ENCODE measurements at places on chromosomes 13 and 19.

- DNase-seq, result no peak
Measured at GRCh38 chr13:110244071-110244830, 62.7 kb downstream of the COL4A1 start.

DNA sequence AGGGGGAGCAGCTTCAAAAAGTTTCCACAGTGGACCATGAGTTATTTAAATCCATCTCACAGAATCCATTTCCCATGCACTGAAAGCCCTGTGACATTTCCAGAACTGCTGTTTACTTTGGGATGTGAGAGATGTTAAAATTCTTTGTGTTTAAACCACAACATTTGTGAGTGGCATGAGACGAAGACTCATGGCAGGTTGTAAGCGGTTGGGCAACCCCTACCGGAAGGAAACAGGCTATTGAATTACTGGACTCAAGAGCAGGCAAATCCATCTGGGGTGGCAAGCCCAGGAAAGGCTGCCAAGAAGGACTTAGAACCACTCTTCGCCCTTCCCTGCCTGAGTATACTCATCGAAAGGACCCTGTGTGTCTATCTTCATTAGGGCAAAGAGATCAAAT lies 22.3 kb upstream of the CLDN10 start:
- no peak for DNase-seq

DNA sequence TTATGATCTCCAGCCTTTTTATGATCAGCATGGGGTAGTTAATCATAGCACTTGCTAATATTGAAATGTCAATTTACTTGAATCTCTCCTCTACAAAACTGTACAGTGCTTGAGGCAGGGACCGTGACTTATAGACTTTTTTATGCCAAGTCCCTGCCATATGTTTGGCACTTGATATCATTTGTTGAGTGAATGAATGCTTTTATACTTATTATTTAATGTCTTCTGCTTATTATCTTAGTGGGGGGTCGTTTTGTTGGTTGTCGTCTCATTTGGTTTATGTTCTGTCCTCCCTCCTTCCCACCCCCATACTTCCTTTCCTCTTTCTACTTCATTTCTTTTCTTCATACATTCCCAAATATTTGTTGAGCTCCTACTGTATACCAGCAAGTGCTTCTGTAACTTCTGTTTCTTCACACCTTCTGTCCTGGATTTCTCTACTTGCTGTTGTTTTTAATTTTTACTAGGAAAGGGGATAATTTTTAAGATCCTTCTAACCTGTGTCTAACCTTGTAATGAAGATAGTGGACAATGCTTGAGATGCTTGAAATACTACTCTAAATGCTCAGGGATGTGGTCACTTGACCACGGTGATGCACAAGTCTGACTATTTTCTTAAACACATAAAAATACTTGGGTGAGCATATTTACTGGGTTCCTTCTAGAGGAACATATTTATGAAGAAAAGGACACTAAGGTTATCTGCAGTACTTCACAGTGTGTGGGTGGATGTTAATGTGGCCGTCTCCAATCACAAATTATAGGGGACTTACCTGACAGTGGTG lies 223.8 kb downstream of the TDRD3 start:
- no peak for DNase-seq

DNA sequence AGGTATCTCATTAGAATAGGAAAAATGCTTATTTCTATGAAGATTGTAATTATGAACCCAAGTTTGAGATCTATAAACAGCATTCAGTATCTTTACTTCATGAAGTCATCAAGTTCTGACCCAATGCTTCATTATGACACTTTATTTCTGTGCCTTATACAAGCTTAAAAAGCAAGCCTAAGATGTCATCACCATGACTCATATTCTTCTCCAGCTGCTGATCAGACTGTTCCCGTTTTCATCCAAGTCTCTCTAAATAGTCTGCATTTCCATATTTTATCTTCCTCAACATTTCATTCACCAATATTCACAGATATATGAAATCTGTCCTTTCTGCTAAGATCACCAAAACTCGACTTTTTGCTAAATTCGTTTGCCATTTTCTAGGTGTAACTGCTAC lies 1247.2 kb upstream of the PRR20A start:
- DNase-seq, result no peak

DNA sequence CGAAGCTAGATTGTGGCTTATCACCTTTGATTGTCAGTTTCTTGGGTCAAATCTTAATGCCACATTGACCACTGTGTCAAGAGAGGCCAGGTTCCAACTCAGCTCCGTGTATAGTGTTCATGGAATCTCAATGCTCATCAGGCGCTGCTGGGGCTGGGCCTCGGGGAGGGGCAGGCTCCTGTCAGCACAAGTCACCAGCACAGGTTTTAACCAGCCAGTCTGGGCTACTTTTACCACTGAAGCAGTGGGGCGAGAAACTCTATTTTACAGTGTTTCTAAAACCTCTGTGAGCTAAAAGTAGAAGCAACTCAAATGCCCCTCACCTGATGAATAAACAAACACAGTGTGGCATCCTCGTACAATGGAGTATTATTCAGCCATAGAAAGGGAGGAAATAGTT lies 118.7 kb upstream of the GJB6 start:
- no peak for DNase-seq

DNA sequence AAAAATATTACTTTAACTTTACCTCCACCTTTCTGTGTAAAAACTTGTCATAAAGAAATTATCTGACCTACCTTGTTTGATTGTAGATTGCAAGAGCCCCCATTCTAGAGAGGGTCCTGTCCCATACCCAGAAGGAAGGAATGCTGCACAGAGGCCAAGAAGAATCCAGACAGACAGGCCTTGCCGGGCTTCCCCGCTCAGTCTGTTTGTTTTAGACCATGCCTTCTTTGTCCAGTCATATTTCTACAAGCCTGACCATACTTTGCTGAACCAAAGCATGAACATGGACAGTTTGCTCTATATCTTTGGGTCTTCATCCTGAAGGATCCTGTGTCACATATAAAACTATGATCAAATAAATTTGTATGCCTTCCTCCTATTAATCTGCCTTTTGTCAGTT lies 95.8 kb upstream of the MYCBP2 start:
- DNase-seq, result no peak

Measured in stimulated activated CD8-positive, alpha-beta memory T cell treated with anti-CD3 and anti-CD28 coated beads, Interleukin-4, amount 100 ng/mL, for 48 hours (primary cell).